ENCODE measurements at places on chromosomes 12 and 14.

- no peak for DNase-seq
Observed at GRCh38 chr12:120118321-120119061, 1.9 kb upstream of the RAB35 start.

DNA sequence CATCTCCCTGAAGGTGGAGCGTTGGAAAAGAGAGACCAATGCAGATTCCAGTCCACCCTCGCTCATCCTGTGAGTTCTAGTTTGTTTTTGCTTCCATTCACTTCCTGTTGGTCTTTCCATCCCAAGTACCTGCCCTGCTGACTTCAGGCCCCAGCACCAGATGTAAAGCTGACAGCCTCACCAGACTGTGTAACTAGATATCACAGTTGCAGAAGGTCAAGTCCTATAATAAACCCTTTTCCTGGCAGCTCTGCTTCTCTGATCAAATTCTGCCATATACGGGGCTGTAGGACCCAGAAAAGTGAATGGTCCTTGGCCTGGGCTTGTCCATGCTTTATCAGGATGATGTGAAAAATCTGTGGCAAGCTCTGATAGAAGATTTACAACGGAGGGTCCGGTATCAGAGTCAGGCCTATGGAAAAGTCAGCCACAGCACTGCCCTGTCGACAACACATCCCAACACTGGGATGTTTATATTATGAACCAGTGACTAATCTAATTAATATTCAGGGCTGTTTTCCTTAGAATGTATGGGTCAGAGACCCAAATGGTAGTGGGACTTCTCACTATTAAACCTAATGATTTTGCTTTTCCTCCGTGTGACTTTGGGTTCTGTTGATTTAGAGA, 42.1 kb downstream of the CCDC175 start:
- DNase-seq = no peak

DNA sequence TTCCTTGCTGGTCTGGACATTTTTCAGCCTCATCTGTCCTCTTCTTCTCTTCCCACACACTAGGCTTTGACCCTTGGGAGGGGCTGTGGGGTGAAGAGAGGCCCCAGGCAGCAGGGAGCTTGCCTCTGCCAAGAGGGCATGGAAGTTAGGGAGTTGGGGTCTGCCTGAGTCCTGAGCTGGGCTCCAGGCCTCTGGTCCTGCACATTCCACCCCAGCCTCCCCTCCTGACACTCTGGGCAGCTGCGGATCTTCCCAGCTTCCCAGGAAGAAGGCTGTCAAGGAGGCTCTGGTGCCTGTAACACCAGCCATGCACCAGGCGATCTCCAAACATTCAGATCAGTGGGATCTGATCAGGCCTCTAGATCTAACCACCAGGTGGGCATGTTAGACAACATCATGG, 169.1 kb upstream of the PRMT8 start:
- no peak for DNase-seq

DNA sequence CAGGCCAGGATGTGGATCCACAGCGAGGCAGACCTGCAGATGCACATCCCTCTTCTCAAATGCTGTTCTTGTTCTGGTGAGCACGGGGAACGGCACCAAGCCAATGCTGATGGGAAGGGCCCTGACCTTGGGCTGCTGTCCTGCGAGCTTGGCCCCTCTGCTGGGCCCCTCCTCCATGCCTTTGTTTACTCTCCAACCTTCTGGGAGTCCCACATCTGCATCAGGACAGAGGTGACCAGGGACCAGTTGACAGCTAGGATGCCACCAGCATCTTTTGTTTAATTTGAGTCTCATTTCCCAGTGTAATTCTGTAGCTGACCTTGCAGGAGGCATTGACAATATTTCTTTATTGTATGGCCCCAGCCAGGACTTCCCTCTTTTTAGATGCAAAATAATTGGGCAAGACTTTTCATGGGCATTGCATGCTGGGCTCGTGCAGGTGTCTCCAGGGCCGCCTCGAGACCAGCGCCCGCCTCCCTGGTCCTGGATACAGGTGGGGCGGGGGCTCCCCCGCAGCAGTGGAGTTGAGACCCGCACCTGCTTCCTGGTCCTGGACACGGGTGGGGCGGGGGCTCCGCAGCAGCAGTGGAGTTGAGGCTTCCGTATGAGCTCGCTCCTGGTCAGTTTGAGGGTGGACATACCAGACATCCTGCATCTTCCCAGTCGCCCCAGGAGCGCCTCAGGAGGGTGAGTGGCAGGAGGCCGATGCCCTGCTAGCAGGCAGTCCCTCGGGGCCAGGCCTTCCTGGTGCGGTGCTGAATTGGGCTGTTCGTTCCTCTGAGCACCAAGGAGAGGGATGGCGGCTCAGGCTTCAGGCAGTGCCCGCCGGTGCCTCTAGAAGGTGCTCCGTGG, 11.4 kb downstream of the PACS2 start:
- DNase-seq = no peak

DNA sequence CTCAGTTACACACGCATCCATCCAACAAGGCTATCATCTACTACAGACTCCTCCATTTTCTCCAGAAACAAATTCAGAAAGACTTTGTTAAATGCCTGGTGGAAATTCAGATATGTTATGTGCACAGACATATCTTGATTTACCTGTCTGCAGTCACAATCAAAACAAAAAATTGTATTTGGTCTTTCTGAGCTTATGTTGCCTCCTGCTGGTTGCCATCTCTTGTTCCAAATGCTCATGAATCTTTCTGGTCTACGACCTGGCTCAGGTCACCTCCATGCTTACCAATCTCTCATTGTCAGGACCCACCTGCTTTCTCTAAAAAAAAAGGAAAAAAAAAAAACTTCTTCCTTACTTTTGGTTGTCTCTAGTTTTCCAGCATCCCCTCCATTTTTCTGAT, 169.2 kb upstream of the PLXNC1 start:
- DNase-seq = no peak

DNA sequence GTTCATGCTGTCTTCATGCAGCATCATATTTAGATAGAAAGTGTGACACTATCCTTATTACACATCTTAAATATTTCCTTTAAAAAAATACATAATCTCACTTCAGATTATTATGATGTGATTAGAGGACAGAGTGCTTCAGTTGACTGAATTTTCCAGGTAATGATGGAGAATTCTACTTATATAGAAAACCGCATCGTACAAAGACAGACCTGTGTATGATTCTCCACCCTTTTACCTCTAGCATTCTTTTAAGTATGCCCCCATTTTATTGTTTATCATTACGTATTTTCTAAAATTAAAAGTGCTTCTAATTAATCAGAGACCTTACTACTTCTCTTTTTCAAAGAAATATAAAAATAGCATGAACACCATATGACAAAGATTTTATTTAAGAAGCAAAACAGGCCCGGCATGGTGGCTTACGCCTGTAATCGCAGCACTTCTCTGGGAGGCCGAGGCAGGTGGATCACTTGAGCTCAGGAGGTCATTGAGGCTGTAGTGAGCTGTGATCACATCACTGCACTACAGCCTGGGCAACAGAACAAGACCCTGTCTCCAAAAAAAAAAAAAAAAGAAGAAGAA, 13.9 kb downstream of the RPS6KA5 start:
- no peak for DNase-seq

DNA sequence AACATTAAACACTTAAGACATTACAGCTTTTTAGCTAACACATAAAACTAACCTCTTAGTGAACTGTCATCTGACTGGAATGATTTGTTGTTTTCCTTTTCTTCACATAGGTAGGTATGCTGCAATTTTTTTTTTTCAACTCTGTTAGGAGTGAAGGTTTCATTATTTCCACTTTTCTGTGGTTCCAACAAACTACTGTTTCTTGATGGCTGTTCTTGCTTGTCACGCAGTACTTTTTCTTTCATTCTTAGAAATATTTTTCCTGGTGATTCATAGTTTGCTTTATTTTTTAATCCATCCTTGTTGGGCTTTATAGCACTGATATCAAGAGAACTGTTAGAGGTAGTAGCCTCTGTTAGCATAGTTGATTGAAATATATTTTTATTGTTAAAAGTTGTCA, 6.3 kb downstream of the MIS18BP1 start:
- DNase-seq = no peak

GRCh38 chr12:229441-230191, 15.7 kb upstream of the SLC6A12 start:
- DNase-seq = no peak

GRCh38 chr14:79602045-79602444, 609.3 kb downstream of the DIO2 start:
- no peak for DNase-seq

DNA sequence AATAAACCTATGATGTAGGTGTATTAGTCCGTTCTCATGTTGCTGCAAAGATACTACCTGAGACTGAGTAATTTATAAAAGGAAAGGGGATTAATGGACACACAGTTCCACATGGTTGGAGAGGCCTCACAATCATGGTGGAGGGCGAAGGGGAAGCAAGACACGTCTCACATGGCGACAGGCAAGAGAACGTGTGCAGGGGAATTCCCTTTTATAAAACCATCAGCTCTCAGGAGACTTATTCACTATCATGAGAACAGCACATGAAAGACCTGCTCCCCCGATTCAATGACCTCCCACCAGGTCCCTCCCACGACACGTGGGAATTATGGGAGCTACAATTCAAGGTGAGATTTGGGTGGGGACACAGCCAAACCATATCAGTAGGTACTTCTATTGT, 58.7 kb upstream of the DICER1 start:
- DNase-seq = no peak

DNA sequence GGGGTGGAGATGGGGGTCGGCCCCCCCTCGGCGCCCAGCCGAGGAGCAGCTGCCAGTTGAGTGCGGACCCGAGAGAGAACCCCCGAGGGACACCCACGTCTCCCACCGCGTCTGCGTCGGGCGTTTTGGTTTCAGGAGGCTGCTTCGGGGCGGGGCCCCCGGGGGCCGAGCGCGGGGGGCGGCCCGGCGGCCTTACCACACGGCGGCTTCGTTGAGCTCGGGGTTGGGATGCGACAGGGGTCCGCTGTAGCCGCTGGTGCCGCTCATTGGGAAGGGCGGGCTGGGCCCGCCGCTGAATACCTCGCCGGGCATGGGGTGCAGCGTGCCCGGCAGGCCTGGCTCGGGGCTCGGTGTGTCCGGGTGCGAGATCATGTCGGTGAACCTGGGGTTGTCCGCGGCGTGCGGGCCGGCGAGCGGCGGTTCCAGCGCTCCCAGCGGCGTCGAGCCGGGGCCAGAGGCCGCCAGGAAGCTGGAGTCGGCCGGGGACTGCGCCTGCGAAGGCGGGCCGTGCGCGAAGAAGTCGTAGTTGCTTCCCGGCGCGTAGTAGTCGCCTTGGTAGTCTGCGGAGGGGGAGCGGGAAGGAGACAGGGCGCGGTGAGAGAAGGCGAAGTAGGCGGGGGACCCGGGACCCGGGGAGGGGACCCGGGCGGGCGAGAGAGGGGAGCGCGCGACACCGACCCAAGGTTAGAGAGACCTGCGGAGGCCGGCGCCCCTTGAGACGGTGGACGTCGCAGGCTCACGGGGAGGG, 8.5 kb downstream of the LHX5 start:
- DNase-seq = no peak

- DNase-seq = no peak
Observed at GRCh38 chr12:79296133-79296532, 394.6 kb downstream of the PAWR start.

DNA sequence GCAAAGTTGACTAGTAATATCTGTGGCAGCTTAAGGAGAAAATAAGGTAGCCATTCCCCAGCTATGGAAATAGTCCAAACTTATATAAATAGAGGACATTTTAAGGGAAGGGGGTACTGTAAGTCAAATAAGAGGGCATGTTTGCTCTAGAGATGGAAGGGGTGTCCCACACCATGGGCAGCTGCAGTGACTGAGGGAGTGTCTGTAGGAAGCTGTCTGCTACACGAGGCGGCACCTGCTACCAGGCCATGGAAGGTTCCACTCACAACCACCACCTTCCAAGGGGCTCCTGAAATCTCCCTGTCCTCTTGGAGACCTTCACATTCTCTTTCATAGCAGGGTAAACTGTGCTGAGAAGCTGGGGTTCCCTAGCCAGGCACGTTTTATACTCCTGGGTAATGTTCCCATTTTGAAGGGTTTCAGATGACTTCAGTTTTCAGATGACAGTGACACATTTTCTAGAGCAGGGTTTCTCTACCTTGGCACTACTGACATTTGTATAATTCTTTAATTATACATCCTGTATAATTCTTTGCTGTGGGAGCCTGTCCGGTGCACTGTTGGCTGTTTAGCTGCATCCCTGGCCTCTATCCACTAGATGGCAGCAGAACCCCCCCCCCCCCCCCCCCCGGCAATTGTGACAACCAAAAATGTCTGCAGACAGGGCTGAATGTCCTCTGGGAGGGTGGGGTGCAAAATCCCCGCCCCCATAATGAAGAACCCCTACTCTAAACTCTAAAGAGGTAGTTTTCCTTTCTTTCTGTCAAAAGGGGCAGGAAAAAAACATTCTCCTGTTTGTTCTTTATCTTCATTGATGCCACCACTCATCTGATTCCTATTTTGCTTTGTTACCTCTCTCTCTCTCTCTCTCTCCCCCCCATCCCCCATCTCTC, 11.6 kb upstream of the SMCO2 start:
- DNase-seq = no peak

DNA sequence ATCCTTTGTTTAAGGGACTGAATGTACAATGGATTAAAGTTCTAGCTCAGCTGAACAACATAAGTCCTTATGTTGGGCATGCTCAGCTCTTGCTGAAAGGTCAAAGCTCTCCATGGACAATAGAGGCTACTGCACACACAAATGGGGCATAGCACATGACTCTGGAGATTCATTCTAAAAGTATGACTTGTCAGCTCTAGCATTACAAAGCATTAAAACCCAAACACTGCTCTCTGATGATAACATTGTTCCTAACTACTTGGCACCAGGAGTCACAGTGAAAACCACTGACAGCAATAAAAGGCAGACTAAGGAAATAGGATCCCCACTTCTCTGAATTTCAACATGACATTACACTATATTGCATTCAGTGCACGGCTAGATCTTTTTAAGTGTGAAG, 21.9 kb upstream of the FSCB start:
- DNase-seq = no peak

DNA sequence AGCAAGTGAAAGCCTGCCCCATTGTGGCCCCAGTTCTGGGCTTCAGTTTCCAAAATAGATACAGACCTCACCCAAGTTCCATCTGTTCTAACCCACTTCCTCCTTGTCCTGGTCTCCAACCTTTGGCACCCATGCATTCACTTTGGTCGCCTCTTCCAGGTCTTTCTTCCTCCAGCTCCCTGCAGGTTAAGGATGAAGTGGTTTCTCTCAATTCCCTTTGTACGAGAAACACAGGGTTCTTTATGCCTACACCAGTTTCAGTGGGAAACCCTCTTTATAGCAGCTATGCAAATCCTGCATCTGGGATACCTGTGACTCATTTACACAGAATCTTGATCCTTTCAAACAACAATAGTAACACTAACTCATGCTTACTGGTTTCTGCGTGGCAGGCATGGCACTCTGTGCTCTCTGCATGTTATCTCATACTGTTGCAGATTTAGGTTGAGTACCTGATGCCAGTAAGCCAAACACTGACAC, 110.6 kb upstream of the AMIGO2 start:
- no peak for DNase-seq

GRCh38 chr12:4015225-4016091, 142.3 kb upstream of the PARP11 start:
- DNase-seq = no peak

- no peak for DNase-seq
Observed at GRCh38 chr14:89504091-89504490, 87.1 kb upstream of the FOXN3 start.

Measured in stimulated activated CD8-positive, alpha-beta memory T cell treated with anti-CD3 and anti-CD28 coated beads, Interleukin-15, amount 100 ng/mL, for 1 hour (primary cell).